ENCODE measurements at places on chromosomes 5 and 9.

GRCh38 chr5:96683392-96683791, 21.2 kb downstream of the CAST start:
- no peak for DNase-seq

DNA sequence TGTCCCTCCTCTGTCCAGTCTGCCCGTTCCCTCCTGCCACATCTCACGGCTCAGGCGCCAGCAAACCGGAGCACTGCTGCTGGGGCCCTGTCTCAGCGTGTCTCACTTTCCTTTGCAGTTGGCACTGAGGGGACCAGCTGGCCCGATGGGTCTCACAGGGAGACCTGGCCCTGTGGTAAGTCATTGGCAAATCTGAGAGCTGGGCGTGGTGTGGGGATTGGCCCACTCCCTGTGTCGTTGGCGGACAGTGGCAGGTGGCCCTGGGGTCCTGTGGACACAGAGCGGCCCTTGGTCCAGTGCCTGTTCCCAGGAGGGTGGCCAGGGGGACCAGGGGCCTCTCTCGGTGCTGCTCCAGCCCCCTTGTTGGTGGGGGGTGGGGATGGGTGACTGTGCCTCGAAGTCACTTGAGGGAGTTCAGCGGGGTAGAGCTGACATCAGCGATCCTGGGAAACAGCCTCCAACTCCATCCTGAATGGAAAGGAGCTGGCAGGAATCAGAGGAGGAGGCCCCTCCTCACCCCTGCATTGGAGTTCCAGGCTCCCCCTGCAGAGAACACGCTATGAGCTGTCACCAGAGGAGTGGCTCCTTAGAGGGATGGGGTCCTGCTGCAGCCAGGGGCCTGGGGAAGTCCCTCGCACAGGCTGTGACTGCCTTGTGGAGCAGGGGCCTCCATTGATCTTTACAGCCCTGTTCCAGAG, 111.0 kb downstream of the COL5A1 start:
- DNase-seq = no peak

DNA sequence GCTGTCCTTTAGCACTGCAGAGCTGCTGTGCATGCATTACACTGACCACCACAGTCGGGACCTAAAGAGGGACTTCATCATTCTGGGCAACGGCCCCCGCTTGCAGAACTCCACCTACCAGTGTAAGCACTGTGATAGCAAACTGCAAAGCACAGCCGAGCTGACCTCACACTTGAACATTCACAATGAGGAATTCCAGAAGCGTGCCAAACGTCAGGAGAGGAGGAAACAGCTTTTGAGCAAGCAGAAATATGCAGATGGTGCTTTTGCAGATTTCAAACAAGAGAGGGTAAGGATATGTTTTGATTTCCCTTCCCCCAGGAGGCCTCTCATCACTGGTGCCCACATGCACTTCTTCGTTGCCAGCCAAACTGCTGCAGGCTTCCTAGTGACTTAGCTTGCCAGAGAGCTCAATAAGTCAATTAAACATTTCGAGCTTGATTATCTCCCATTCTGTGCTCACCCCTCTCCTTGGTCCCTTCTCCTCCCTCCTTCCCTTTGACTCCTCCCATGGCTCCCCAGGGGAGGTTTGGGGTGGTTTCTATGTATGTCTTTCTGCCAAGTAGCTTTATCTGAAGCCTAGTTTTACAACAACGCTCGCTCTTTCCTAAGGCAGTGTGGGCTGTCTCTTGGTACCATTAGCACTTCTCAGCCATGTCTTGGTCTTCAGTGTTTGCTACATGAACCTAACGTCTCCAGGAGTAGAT, 66.7 kb downstream of the ZNF462 start:
- DNase-seq = no peak

- DNase-seq = no peak
Observed at GRCh38 chr9:69265891-69266290, 59.1 kb upstream of the ENTREP1 start.

- DNase-seq = no peak
Observed at GRCh38 chr5:174344335-174344734, 298.8 kb downstream of the NSG2 start.

GRCh38 chr9:14111696-14112095, 202.2 kb downstream of the NFIB start:
- DNase-seq = no peak

GRCh38 chr9:127884427-127884911, 7.0 kb upstream of the AK1 start:
- no peak for DNase-seq

- DNase-seq = no peak
Observed at GRCh38 chr5:31193591-31194467, at the start of gene CDH6. Gene CDH6 (plus strand): TSS chr5:31193686. CDS start chr5:31267474, 73,788 bp downstream.

GRCh38 chr5:134409321-134409720, 2.4 kb downstream of the CDKN2AIPNL start:
- DNase-seq = no peak

DNA sequence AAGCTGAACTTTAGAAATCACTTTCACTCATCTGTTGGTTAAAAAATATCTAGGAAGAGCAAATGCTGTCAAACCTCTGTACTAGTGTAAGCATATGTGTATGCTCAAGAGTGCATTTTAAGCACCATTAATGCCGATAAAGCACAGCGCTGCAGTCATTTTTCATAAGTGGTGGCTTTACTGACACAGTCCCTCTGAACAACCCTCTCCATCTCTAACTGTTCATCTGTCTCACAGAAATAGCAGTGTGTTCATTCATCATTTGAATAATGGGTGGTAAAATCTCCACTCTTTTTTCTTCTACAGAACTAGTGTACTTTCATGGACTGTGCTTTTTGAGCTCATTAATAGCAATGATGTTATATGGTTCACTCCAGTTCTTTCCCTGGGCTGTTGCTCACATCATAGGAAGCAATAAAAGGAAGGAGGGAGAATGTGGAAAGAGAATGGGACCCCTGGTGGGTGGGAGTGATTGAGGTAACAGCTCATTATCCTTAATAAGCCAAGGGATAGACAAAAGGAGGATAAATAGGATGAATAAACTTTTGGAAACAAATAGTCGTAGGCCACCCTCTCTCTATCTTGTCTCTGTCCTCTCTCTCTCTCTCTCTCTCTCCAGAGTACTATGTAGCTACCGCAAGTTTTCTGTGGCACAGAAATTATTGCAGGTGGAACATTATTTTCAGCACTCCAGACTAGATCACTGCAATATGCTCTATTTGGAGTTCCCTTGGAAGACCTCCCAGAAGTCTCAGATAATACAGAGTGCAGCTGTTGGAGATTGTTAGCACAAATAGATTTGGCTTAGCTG, 117.9 kb upstream of the PRDM9 start:
- no peak for DNase-seq

DNA sequence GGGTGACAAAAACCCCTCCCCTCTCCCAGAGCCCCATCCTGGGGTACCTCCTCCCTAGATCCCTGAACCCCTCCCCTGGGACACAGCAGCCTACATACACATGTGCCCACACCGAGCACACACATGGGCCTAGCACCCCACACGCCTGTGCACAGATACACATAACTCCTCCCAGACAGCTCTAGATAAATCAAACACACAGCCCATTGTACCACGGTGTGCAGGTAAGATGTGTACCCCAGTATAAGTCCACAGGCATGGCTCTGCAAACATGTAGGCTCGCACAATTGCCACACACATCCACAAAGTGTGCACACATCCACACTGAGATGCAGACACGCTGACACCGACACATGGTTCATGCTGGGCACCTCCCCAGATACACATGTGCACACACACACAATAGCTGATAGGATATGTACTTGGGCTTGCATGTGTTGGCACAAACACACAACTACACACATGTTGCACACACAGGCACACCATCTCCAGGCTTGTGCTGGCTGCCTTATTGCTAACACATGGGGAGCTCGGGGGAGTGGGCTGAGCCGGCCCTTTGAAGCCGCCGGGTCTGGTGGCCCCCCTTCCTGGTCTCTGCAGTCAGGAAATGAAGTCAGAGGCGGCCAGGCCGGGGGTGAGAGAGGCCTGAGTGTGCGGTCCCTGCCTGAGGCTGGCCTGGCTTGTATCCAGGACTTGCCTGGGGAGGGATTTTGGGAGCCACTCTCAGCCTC, 30.2 kb downstream of the GOLGA2 start:
- DNase-seq = no peak

DNA sequence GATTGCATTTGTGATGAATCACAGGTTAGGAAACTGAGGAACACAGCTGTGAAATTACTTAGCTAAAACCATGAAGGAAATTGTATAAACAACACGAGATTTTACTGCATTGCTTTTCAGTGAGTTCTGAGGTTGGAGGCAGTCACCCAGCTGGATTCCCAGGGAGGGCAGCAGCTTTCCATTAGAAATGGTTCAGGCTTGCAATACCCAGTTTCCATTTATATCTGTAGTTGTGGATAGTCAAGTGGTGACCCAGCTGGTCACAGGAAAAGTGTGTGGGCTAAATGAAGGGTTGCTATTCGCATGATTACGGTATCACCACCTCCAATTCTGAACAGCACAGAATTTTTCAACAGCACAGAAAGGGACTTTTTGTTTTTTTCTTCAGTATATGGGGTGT, 34.3 kb upstream of the SPATA31D4 start:
- DNase-seq = no peak

DNA sequence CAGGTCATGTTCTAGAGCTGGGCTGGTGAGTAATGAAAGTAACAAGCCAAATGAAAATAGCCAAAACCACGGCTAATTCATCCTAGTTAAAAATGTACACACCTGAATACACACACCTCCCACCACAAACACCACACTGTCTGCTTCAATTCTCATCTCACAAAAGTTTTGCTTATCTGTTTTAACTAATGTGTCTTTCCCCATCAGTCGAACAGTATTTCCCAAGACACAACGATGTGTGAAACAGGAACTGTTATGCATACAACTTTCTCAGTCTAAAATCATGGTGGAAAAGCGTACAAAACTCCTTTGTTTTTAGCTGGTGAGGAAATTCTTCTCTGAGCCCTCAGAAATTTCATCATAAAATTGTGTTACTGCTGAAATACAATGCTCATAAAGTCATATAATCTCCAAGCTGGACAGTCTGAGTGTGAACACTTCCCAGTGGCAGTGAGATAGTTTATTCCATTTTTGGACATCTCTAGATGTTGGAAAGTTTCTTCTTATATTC, 242.4 kb downstream of the EFNA5 start:
- no peak for DNase-seq

DNA sequence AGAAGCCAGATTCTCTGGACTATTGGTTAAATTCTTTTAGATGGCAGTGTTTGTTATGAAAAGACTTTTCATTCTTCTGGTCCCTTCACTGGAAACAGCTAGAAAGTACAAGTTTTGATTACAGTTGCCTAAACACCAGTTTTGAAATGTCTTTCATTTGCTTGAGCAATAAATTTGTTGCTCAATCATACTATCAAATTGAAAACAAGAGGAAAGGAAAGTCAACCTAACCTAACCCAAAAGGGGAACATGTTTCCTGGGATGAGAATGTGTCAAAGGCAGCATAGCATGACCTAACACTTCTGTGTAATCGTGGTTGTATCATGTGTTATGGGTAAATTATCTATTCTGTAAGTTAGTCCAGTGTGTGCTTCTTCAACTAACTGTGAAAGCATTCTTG, 213.2 kb downstream of the TMC1 start:
- DNase-seq = no peak

DNA sequence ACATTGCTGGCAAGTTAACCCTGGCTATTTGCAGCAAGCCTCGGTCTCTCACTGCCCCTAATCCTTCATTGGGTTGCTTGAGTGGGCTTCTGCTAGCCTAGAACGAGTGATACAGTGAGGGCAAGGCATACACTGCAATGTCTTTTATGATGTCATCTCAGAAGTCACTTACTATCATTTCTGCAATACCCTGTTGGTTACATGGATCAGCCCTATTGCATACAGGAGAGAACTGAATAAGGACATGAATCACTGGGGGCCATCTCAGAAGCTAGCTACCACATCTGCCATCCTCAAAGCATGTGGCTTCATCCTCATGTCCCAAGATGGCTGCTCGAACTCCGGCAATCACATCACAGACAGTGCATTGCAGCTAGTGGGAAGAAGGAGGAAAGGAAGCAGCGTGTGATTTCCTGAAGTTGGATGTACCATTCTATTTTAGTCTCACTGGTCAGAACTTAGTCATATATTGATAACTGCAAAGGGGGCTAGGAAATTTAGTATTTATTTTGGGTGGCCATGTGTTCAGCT, 33.3 kb upstream of the CDKN2AIPNL start:
- DNase-seq = no peak

DNA sequence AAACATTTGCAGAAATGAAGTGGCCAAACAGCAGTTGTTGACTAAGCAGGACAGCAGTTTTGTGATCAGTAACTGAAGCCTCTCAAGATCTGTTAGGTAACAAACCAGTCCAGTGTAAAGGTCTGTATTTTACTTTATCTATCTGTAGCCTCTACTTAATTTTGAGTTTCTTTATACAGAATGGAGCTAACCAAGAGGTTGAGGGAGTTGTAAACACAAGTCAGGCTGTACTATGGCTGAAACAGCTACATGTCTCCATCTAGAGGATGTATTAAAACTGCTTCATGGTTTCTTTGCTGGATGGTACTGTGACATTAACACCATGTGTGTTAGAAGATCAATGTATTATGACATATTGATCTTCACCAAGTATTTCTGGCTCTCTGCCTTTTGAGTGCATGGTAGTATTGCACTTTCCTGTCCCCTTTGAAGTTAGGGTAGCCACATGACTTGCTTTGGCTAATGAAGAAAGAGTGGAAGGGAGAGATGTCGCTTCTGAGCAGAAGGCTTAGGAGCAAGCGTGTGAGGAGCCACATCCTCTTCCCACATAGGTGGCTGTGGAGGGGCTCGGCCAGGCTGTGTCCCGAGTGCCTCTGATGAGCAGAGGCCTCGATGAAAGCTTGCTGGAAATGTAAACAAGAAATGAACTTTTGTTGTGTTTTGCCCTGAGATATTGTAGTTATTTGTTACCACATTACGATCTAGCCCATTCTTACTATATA, 105.6 kb upstream of the PCA3 start:
- DNase-seq = no peak

DNA sequence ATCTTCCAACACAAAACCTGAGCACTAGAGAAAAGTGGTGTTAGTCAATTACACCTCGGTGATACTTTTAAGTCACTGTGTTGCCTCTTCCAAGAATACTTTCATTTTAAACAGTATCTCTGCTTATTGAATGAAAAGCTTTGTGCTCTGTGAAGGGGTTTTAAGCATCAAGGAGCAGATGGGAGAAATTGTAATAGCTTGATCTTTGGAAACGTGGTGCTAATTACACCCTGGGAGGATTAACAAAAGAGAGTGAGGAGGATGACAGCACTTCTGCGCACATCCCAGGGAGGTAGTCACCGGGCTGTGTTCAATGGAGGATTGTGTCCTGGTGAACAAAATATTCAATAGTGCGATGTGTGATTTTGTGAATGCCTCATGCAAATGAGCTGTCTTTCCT, 477.4 kb upstream of the ADAMTS16 start:
- no peak for DNase-seq

- DNase-seq = no peak
Observed at GRCh38 chr5:60604771-60605170, 95.2 kb downstream of the DEPDC1B start.

- no peak for DNase-seq
Observed at GRCh38 chr5:110899566-110900412, 161.0 kb downstream of the SLC25A46 start.

- no peak for DNase-seq
Observed at GRCh38 chr9:131752231-131752884, 12.5 kb upstream of the RAPGEF1 start.

- no peak for DNase-seq
Observed at GRCh38 chr5:142290577-142291299, 34.1 kb downstream of the SPRY4 start.

Measured in stimulated activated CD8-positive, alpha-beta memory T cell treated with anti-CD3 and anti-CD28 coated beads, Interleukin-15, amount 100 ng/mL, for 4 hours (primary cell).